ENCODE measurements at places on chromosomes 2 and 18.

GRCh38 chr2:181116261-181116660, 135.9 kb downstream of the UBE2E3 start:
- DNase-seq, result no peak
- no peak overlapping the region for H3K4me3 ChIP-seq
- no peak overlapping the region for H3K27ac ChIP-seq
- H3K27me3 ChIP-seq, result no peaks in the 10 kb centered on the region
- no peaks in the 10 kb centered on the region for H3K4me1 ChIP-seq
- no peaks in the 10 kb centered on the region for H3K36me3 ChIP-seq

- no peak overlapping the region for H3K27ac ChIP-seq
- no peaks in the 10 kb centered on the region for H3K27me3 ChIP-seq
- no peaks in the 10 kb centered on the region for H3K4me1 ChIP-seq
- peak; percentile 23 for DNase-seq
- no peaks in the 10 kb centered on the region for H3K36me3 ChIP-seq
Measured at GRCh38 chr18:12246849-12247808, 7.0 kb upstream of the CIDEA start.

DNA sequence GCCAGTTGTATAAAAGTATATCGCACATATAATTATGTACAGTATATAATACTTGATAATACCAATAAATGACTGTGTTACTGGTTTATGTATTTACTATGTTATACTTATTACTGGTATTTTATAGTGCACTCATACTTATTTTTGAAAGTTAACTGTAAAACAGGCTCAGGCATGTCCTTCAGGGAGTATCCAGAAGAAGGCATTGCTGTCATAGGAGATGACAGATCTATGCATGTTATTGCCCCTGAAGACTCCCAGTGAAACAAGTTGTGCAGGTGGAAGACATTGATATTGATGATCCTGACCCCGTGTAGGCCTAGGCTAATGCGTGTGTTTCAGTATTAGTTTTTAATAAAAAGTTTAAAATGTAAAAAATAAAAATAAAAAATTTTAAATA, 20.3 kb upstream of the ASXL3 start:
- no peak overlapping the region for H3K27ac ChIP-seq
- no peaks in the 10 kb centered on the region for H3K36me3 ChIP-seq
- no peaks in the 10 kb centered on the region for H3K27me3 ChIP-seq

DNA sequence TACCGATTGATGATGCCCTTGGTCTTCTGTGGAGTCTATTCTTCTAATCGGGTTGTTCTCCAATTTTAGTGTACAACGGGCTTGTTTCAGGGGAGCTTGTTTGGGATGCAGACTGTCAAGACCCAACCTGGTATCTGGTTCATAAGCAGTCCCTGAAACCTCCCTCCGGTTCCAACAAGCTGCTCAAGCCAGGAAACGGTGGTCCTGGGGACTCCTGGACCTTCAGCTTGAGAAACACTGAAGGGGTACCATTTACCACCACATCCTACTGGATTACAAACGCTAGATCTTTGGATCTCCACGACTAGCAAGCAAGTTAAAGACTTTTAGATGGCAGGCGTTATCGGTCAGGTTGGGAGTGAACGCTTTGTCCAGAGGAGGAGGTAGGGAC, 2.0 kb downstream of the BCL2 start:
- peak overlapping the region; percentile 93 for H3K4me3 ChIP-seq
- no peaks in the 10 kb centered on the region for H3K27me3 ChIP-seq
- 0 out of 2 replicates have a peak, but pooled peaks cover 3% of the 10 kb centered on the region for H3K36me3 ChIP-seq
- DNase-seq, result peak; percentile 23
- peak overlapping the region; percentile 85 for H3K27ac ChIP-seq
- H3K4me1 ChIP-seq, result peaks cover 19% of the 10 kb centered on the region

GRCh38 chr2:65576861-65577601, 144.6 kb upstream of the SPRED2 start:
- no peaks in the 10 kb centered on the region for H3K27me3 ChIP-seq
- DNase-seq, result no peak
- no peak overlapping the region for H3K4me3 ChIP-seq

DNA sequence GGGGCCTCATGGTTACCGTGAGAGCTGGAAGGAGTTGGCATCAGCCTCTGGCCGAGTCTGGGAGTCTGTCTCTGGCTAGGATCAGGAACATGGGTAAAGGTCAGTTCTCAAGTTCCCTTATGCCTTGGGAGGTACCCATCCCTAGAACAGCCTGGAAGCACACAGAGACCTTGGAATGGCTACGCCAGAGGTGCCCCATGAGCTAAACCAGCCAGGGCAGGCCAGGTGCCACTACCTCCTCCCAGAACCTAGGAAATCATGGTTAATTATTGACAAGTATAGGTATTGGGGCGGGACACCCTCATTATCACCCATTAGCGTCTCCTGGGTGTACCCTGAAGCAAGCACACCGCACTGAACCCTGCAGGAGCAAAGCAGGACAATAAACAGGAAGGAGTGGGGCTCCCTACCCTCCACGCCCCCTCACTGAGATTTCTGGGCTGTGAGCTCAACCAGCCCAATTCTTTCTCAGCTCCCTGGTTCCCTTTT, 3.0 kb upstream of the ASPRV1 start:
- H3K36me3 ChIP-seq, result no peaks in the 10 kb centered on the region
- DNase-seq, result no peak
- no peaks in the 10 kb centered on the region for H3K4me1 ChIP-seq
- no peaks in the 10 kb centered on the region for H3K27me3 ChIP-seq

DNA sequence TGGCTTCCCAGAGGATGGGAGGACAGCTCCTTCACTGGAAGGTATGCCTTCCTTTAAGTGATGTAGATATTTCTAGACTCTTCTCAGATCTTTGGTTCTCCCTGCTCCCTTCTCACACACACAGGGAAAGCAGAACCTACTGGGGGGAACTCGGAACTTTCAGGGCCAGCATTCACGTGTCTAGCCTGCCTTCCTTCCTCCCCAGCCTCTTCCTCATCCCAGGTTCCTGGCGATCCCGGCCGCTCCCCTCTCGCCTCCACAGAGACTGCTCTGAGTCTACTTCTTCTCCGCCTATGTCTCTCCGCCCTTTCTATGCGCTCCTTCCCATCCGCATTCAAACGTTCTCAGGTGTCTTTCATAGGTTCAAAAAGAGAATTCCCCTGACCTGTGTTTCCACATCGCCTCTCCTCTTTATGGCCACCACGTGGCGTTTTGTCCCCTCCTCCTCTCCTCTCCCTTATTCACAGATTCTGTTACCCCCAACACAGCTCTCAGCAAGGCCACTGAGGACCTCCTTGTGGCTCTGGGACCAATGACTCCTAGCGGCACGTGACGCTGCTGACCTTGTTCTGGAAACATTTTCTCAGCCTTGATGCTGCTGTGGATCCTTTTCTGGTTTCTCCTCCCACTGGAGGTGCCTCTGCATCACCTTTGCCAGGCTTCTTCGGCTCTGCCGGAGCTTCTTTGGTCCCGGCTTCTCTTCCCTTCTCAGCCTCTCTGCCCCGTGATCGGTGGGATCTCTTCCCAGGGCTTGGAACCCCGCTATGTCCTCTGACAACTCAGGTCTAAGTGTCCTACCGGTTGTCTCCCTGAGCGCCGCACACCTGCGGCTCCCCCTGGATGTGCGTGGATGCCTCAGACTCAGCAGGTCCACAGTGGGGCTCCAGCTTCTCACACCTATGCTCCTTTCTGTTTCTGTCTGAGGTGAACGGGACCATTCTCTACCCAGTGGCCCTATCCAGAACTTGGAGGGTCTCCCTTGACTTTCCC, 77.5 kb downstream of the VAPA start:
- H3K36me3 ChIP-seq, result no peaks in the 10 kb centered on the region
- no peak overlapping the region for H3K27ac ChIP-seq
- H3K4me3 ChIP-seq, result no peak overlapping the region
- H3K27me3 ChIP-seq, result no peaks in the 10 kb centered on the region

DNA sequence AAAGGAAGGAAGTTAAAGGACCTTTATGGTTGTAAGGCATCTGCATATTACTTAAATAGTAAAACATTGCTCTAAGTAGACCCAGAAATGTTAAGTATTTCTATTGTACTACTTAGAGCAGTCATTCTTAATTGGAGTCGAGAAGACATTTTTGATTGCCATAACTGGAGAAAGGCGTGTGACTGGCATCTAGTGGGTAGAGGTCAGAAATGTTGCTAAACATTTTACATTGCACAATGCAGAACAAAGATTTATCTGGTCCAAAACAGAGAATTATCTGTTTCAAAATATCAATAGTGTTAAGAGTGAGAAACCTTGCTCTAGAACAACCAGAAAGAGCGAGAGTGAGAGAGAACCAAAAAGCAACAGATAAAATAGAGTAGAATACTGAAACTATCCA, 23.3 kb upstream of the ROCK1 start:
- no peak overlapping the region for H3K27ac ChIP-seq
- DNase-seq, result peak; percentile 12
- no peak overlapping the region for H3K4me3 ChIP-seq

DNA sequence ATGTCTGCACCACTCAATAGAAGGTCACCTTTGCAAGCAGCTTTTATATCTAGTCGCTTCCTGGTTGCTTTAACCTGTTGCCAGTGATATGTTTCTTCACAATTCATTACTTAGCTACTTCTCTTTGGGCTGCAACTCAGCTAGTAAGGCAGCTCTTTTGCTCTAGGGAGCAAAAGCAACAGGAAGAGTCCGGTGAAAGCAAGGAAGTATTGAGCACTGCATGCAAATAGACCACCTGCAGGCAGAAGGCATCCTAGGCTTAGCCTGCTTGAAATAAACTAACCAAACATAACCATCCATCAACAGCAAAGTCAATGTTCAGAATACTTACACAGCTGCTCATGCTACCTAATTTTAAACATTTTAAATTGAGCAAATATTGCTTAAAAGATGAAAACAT, 529.2 kb upstream of the LINC00305 start:
- H3K36me3 ChIP-seq, result no peaks in the 10 kb centered on the region
- no peaks in the 10 kb centered on the region for H3K27me3 ChIP-seq
- H3K4me1 ChIP-seq, result no peaks in the 10 kb centered on the region
- no peak overlapping the region for H3K27ac ChIP-seq
- DNase-seq, result no peak
- H3K4me3 ChIP-seq, result no peak overlapping the region

DNA sequence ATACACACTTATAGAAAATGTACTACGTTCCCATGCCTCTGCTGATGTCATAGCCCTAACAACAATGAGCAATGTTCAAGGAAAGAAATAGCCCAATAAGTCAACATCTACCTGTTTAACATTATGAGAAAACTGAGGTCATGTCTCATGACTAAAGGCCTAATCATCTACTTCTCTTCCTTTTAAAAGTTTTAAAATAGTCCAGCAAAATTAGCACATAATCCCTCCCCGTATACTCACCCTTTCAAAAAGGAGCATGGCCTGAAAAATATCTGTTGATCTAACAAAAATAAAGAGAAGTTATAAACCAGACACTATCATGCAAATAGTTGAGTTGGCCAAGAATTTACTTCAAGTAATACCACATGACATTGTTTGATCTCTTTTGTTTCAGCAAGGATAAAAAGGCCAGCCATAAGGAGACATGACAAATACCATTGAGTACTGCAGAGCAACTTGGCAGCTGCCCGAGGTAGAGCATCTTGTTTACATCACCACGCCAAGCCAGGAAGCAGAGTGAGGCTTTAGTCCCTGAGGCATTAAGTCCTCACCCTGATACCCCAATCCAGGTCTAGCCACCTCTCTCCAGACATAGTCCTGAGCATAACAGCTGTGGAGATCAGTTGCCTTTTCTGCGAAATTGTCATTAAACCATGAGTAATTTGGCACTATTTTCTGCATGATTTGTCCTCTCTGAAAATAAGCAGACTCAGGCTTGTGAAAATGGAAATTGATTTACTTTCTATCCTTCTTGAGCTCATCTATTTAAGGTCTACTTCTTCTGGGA, 137.4 kb upstream of the ETAA1 start:
- no peak for DNase-seq
- no peak overlapping the region for H3K27ac ChIP-seq
- H3K4me3 ChIP-seq, result no peak overlapping the region
- no peaks in the 10 kb centered on the region for H3K4me1 ChIP-seq
- H3K27me3 ChIP-seq, result no peaks in the 10 kb centered on the region

- DNase-seq, result no peak
- H3K4me3 ChIP-seq, result no peak overlapping the region
- no peaks in the 10 kb centered on the region for H3K36me3 ChIP-seq
- no peaks in the 10 kb centered on the region for H3K4me1 ChIP-seq
- H3K27ac ChIP-seq, result no peak overlapping the region
Measured at GRCh38 chr2:107064750-107065149, 178.8 kb upstream of the ST6GAL2 start.

- H3K4me3 ChIP-seq, result no peak overlapping the region
- DNase-seq, result no peak
- no peak overlapping the region for H3K27ac ChIP-seq
- H3K36me3 ChIP-seq, result no peaks in the 10 kb centered on the region
- no peaks in the 10 kb centered on the region for H3K27me3 ChIP-seq
- H3K4me1 ChIP-seq, result no peaks in the 10 kb centered on the region
Measured at GRCh38 chr2:106516436-106516835, 29.3 kb downstream of the CD8B2 start.

DNA sequence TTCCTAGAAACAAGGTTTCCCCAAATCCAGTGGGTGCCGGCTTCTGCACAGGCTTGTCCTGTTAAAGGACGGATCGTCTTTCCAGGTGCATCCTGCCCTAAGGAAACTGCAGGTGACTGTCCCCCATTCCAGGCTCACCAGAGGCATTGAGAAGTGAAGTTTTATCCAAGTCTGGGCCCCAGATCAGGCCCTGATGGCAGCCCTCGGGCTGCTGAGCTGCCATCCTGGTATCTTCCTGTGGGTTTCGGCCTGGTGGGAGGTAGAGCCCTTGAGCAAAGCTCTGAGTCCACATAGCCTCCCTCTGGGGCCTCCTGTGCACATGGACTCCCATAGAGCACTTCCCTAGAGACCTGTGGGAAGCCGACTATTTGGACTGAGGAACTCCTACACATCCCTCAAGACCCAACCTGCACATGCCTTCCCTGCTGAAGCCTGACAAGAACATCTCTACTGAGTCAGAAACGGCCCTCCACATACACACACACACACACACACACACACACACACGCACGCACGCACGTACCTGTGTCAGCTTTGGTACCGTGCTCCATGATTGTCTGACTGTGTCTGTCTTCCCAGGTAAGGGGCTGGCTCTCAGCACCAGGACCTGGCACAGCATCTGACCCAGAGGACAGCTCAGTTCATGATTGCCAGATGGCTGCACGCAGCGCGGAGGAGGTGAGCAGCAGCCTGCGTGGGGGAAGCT, 16.4 kb downstream of the TNS1 start:
- no peak overlapping the region for H3K27ac ChIP-seq
- H3K4me3 ChIP-seq, result no peak overlapping the region
- H3K36me3 ChIP-seq, result no peaks in the 10 kb centered on the region
- DNase-seq, result no peak
- no peaks in the 10 kb centered on the region for H3K27me3 ChIP-seq
- H3K4me1 ChIP-seq, result no peaks in the 10 kb centered on the region

DNA sequence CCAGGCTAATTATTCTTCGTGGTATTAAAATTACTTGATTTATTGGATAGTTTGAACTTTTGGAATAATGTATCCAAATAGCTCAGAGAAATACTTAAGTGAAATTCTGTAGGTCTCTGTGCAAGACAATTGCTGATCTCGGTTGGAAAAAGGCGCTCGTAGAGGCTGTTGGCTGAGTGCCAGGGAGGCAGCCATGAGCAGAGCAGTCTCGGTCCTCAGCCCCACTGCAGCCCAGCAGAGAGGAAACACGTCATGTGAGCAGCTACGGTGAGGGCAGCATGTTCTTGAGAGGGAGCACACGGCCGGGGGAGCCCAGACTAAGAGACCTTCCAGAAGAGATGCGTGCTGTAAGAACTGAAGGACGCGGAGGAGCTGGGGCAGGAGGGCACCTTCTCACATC, 42.5 kb downstream of the DCDC2C start:
- no peaks in the 10 kb centered on the region for H3K27me3 ChIP-seq
- no peaks in the 10 kb centered on the region for H3K4me1 ChIP-seq
- H3K4me3 ChIP-seq, result no peak overlapping the region
- no peak for DNase-seq

Measured in MM.1S (cell line).